ENCODE measurements at places on chromosomes 6 and 20. TPM values are rescaled to one million over a fixed set of nuclear protein-coding genes. Genes with fewer than 3 reads are reported as not detected.

DNA sequence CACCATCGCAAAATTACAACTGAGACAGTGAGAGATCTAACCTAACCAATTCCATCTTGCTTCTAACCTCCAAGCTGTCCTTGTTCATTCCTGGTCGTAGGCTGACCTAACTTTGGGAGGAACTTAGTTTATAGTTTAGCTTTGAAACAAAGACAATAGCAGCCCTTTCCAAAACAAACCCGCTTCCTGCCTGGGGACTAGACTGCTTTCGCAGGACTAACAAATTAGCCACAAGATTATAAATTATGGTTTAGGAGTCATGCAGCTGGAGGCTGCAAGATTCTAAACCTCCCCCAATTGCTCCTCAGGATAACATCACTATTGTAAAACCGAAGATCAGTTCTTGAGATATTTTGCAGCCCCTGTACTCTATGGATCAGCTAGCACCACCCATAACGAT is 63.2 kb downstream of the TRIM27 start:
- DNase-seq, result no peak

GRCh38 chr20:19784511-19785172 is 26.6 kb downstream of the RIN2 start:
- peak; percentile 59 for DNase-seq

GRCh38 chr6:154898821-154899220 is 96.3 kb upstream of the TIAM2 start:
- no peak for DNase-seq

DNA sequence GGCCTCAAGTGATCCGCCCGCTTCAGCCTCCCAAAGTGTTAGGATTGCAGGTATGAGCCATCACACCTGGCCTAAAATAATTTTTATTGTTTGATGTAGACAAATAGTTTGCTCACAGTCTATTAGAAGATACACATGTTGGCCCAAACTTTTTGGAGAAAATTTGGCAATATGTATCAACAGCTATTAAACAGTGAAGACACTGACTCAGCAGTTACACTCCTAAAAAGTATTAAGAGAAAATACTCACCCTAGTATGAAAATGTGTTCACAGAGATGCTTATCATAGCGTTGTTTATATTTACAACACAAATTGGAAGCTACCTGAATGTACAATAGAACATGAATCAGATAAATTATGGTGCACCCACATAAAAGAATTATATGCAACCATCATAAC is 173.1 kb downstream of the WDR27 start:
- no peak for DNase-seq

DNA sequence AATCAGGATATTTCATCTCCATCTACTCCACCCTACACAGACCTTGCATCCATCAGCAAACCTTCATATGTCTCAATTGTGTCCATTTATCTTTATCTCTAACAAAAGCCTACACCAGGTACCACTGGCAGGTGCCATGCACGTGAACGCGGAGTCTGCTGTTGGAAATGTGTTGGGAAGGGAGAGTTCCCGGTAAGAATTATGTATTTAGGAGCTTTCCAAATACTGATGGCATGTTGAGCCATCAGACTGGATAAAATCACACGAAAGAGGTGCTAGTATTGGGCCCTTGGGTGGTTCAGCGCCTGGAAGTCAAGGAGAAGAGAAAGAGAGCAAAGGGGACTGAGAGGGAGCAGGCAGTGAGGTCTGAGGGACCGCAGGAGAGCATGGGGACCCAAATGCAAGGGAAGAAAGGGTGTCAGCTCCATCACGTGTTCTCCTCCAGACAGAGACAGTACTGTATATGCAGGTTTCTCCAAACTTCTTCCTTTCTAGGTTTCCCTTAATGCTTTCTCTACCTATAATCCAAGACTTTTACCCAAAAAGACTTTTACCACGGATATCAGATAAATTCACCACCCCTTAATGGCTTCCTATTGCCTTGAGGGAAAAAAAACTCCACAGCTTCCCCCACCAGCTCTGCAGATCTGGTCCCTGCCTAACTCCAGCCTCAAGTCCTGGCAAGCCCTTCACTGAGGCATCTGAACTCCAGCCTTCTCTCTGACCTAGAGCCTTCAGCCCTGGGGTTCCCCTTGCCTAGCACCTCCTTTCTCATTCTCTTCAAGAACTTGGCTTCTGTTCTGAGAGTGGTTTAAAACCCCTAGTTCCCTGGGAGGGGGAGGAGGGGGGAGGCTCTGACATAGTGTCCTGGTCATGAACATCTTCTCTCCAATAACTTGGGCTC is 4.8 kb upstream of the ZNF217 start:
- no peak for DNase-seq

- no peak for DNase-seq
Observed at GRCh38 chr6:11685481-11686093, 93.0 kb downstream of the ADTRP start.

DNA sequence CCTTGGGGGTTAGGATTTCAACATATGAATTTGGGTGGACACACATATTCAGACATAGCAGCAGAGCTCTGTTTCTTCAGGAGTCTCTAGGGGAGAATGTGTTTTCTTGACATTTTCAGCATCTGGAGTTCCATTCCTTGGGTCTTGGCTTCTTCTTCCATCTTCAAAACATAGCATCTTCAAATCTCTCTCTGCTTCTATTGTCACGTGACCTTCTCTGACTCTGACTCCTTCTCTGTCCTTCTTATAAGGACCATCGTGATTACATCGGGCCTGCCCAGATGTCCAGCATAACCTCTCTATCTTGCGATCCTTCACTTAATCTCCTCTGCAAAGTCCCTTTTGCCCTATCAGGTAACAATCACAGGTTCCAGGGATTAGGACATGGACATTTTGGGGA is 101.0 kb upstream of the CHD6 start:
- no peak for DNase-seq

DNA sequence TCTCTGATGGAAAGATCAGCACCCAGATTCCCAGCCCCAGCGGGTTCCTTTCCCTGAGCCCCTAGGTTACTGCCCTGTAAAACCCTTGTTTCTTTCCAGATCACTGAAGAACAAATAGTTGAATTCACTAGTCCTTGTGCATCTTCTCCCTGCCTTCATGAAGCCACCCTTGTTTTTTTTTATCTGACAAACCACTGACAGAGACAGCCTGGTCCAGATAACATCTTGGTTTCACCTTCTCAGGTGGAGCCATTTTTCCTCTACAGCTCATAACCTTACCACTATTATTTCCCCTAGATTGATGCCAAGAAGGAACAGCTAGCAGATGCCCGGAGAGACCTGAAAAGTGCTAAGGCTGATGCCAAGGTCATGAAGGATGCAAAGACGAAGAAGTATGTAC is 15.9 kb upstream of the PLCG1 start:
- DNase-seq, result no peak

DNA sequence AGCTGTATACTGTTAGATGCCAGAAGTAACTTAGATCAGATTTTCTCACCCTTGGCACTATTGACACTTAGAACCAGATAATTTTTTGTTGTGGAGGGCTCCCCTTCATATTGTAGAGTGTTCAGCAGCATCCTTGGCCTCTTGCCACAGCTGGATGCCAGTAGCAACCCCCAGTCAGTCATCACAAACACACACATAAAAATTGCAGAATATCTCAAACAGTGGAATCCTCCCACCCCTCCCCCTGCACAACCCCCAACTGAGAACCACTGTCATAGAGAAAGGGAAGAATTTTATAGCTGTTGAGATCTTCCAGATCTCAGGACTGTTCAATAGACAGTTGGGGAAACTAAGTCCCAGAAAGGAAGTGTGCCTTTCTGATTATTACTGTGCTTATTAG is 81.2 kb upstream of the VSTM2L start:
- DNase-seq, result no peak

DNA sequence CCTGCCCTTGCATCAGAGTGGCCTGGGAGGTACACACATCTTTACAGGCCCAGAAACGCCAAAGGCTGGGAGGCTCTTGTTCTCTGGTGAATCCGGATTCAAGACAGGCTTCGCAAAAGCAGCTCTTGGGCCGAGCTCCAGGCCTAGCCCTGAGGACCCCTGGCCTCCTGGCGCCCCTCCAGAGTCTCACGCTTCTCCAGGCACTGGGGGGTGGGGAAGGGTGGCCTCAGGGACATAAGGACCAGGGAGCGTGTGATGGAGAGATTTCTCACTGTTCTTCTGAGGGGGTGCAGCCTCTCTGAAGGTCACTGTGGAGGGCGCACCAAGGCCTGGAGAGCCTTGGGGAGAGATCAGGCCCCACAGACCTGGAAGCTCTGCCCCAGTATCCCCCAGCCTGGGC is 349.2 kb downstream of the ZFAND3 start:
- DNase-seq, result no peak

DNA sequence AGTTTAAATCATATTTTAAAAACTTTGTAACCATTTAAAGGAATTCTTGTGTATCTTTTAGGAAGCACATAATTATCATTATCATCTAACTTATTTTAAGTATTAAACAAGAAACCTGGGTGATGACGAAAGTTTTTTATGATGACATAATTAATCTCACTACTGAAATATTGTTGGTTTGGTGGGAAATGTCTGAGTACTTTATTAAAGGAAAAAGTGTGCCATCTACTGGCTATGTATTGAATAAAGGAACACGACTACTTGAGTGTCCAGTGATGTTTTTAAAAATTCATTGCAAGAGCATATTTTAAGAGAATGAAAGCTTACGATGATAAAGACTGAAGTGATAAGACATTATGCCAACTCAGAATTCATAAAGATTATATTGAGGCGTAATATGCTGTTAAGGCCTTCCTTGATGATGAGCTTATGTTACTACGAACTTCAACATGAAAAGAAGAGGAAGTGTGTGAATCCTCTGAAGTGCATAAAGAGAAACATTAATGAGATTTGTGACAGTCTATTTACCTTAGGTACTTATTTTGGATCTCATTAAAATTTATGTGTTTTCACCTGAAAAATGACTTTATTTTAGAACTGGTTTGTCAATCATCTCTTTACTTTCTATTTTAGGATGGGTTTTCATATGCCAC is 12.0 kb upstream of the TRMT11 start:
- DNase-seq, result no peak

PRR18 gene
- not detected for total RNA-seq

ASIP gene
- not detected for total RNA-seq

RNF217 gene
- total RNA-seq, result 43.3 TPM

ITPA gene
- total RNA-seq, result 43.6 TPM
